Activated CD4-positive, alpha-beta T cell treated with anti-CD3 and anti-CD28 coated beads, Interleukin-2, amount 10 ng/mL, durations not matched to agents 7 days and 5 days (primary cell): ENCODE measurements at places on chromosomes 11 and 22. TPM values are rescaled to one million over a fixed set of nuclear protein-coding genes. Genes with fewer than 3 reads are reported as not detected.

The PIK3IP1 gene
- 63.0 TPM for total RNA-seq

The TOM1 gene
- total RNA-seq = 37.8 TPM

The XKR3 gene
- not detected for total RNA-seq

DNA sequence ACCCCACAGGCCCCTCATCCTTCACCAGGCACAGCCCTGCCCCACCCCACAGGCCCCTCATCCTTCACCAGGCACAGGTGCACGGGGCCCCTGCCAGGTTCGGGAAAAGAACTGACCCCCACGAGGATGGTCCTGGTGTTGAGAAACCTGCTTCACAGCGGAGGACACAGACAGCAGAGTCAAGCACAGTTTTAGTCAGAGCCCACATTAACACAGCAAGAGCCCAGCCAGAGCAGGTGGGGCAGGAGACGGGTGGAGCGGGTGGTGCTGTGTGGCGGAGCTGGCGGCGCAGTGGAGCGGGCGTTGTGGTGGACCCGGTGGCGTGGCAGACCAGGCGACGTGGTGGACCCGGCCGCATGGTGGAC, 1085.5 kb downstream of the BRD1 start:
- no peak overlapping the region for H3K27ac ChIP-seq
- no peak overlapping the region for H3K4me3 ChIP-seq
- H3K36me3 ChIP-seq = no peaks in the 10 kb centered on the region
- no peaks in the 10 kb centered on the region for H3K4me1 ChIP-seq
- DNase-seq = no peak
- H3K27me3 ChIP-seq = no peaks in the 10 kb centered on the region

The SLC43A3 gene
- 104 TPM for total RNA-seq

The RASSF10 gene
- not detected for total RNA-seq

The TLCD5 gene
- total RNA-seq = 0.42 TPM

The OR52I2 gene
- total RNA-seq = not detected

The POTEH gene
- total RNA-seq = not detected

The GRM5 gene
- not detected for total RNA-seq

GRCh38 chr11:56140151-56140661, at the start of gene OR8J3:
Gene OR8J3 (minus strand): TSS chr11:56140201. CDS start chr11:56137718, 2,483 bp downstream.
- no peak within 1 kb of the TSS for H3K4me3 ChIP-seq
- DNase-seq = no peak
- H3K4me1 ChIP-seq = no peaks in the 10 kb centered on the region
- no peaks in the 10 kb centered on the region for H3K27me3 ChIP-seq
- H3K36me3 ChIP-seq = no peaks in the 10 kb centered on the region
- no peak within 1 kb of the TSS for H3K27ac ChIP-seq

DNA sequence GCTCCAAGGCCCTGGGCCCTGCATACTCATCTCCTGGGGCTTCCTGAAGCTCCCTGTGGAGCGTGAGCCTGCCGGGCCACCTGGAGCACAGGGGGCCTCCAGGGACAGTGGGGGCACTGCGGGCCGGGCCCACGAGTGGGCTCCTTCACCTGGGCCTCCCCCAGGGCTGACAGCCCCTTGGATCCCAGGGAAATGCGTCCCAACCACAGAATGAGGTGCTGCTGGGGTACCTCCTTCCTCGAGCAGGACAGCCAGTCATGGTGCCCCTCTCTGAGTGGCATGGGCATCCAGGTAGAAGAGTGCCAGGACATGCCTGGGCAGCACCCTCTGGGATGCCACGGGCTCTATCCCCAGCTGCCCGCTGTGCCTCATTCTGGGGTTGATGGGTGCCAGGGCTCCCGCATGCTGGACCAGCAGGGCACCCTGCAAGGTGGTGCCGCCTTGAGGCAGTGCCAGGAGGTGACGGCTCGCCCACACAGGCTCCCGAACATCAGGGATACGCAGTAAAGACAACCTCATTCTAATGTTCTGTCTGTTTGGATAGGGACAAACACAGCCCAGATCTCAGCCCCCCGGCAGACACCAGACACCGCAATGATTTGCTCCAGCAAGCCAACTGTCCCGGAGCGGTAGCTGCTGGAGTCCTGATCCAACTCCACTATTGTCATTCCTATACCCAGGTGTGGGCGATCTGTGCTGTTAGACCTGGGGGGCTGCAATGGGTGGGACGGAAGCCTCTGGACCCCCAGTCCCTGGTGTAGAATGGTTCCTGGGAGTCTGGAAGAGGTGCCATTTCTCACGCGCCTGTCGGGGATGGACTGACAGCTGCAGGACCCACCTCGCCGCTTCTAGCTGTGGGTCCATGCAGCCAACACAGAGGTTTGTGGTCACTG, 25.8 kb downstream of the KRTAP5-5 start:
- no peak overlapping the region for H3K4me3 ChIP-seq
- no peak for DNase-seq
- H3K4me1 ChIP-seq = peaks cover 15% of the 10 kb centered on the region
- H3K27me3 ChIP-seq = peaks cover 15% of the 10 kb centered on the region
- H3K36me3 ChIP-seq = no peaks in the 10 kb centered on the region

- DNase-seq = no peak
- no peak overlapping the region for H3K4me3 ChIP-seq
- no peak overlapping the region for H3K27ac ChIP-seq
- no peaks in the 10 kb centered on the region for H3K27me3 ChIP-seq
Measured at GRCh38 chr11:45754741-45755140, 50.2 kb upstream of the SLC35C1 start.

- H3K27ac ChIP-seq = no peak overlapping the region
- H3K36me3 ChIP-seq = no peaks in the 10 kb centered on the region
- DNase-seq = no peak
- no peaks in the 10 kb centered on the region for H3K27me3 ChIP-seq
- H3K4me3 ChIP-seq = no peak overlapping the region
Measured at GRCh38 chr11:19604679-19605375, 107.8 kb upstream of the NAV2 start.

GRCh38 chr22:30824096-30824495, 129.4 kb downstream of the OSBP2 start:
- H3K27ac ChIP-seq = no peak overlapping the region
- H3K4me3 ChIP-seq = no peak overlapping the region
- DNase-seq = no peak

The DCHS1 gene
- 0.40 TPM for total RNA-seq
